NCI-H1417 (cell line): ENCODE measurements at places on chromosomes 16 and 17.
A peak's percentile ranks its signal among the peaks of the same experiment; 100 is the strongest.

DNA sequence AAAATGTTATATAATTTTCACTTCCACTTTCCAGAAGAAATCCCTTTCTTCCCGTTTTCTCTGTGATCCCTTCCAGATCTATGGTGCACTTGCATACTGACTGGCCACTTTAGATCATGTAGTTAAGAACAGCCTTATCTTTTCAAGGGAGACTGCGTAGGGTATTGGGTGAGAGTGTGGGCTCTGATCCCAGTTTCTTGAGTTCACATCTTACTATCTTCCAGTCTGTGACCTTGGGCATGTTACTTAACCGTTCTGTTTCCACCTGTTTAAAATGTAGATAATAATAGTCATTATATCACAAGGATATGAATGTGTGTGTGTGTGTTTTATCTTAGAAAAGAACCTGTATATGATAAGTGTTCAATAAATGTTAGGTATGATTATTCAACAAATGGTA, 83.7 kb downstream of the TANGO6 start:
- no peak for DNase-seq

GRCh38 chr16:80938004-80938878, 68.4 kb downstream of the CMC2 start:
- DNase-seq, result no peak

- DNase-seq, result peak; percentile 83
These were observed 45.5 kb downstream of the CYTH1 start for GRCh38 chr17:78736526-78737079.

- no peak for DNase-seq
These were observed 14.8 kb downstream of the VAC14 start for GRCh38 chr16:70786020-70786755.

- no peak for DNase-seq
These were observed 43.5 kb downstream of the AP2B1 start for GRCh38 chr17:35630530-35631148.

DNA sequence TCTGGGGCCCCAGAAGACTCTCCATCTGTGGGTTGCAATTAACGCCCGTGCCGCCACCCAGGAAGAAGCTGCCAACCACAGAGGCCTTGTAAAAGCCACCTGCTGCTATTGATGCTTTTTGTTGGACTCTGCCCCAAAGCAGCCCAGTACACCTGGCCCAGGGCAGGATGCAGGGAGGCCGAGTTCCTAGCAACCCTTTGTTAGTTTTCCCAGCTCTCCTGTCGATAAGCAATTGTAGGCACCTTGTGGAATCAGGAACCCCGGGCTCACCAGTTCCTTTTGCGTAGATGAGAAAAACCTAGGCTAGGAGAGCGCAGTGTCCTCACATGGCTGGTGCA, 103.3 kb downstream of the ABCC6 start:
- DNase-seq, result no peak

- DNase-seq, result no peak
These were observed 83.3 kb upstream of the TNRC6C start for GRCh38 chr17:77875051-77875780.

GRCh38 chr16:4537376-4538343, 913 bp downstream of the CDIP1 start:
- DNase-seq, result no peak

DNA sequence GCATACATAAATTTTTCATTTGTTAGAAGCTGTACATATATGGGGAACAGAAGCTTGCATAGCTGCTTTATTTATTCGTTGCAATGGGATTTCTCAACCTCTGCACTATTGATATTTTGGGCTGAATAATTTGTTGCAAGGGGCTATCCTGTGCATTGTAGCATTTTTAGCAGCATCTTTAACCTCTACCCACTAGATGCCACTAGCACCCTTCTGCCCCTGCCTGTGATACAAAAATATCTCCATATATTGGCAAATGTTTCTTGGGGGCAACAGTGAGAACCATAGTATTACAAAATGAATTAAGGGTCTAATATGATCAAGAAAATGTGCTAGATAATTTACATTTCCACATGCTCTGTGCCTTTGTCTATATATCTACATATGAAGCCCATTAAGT, 1401.0 kb downstream of the CDH11 start:
- no peak for DNase-seq

- DNase-seq, result peak; percentile 41
These were observed 82.0 kb upstream of the PLCG2 start for GRCh38 chr16:81696961-81697615.

- DNase-seq, result no peak
These were observed 1.0 kb upstream of the MYO18A start for GRCh38 chr17:29181226-29181625.

GRCh38 chr17:16922386-16923096, 49.4 kb downstream of the TNFRSF13B start:
- peak; percentile 43 for DNase-seq

- peak; percentile 20 for DNase-seq
These were observed 96.0 kb downstream of the YPEL2 start for GRCh38 chr17:59427425-59427921.

GRCh38 chr16:12899529-12900143, 1.8 kb upstream of the SHISA9 start:
- DNase-seq, result no peak

DNA sequence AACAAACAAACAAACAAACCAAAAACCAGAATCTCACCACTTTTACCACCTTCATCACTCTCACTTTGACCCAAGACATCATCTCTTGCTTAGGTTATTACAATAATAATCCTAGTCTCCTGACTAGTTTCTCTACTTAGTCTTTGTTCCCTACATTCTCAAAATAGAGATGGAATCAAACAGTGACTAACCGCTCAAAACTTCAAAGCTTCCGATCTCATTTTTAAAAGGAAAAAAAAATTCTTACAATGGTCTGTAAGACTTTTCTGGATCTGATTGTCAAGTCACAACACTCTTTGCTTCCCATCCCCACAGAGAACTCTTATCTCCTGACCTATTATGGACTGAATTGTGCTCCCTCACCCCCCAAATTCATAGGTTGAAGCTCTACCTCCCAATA, 60.9 kb downstream of the SPAG9 start:
- no peak for DNase-seq

GRCh38 chr17:6779411-6779810, 3.4 kb downstream of the FBXO39 start:
- no peak for DNase-seq

DNA sequence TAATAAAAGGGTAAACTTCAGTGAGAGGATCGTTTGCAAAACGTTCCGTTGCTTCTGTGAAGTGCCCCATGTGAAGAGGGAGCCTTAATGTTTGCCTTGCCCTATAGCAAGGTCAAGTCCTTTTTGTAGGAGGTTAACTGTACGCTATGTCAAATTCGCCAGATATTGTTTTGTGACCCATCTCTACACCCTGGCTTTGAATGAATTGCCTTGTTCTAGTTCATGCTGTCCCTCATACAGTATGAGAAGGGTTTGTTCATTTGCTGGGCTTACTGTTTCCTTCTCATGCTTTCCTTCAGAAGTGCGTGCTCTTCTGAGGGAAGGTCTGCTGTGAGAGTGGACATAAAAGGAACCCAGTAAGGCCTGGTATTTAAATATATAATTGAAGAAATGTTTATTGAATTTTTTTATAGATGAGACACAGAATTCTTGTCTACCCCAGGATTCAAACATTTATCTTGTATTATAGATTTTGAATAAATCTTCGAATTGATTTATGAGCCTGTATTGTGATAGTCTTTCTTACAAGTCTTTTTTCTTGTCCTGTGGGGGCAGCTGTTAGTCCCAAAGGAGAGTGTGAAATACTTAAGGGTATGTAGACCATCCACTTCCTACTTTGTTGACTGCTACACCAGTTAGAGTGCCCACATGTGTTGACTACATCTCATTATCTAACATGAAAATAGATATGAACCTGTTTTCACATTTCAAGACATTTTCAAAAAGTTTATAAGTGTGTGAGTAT, 1.7 kb downstream of the MAP3K3 start:
- DNase-seq, result peak; percentile 24
